ENCODE measurements at places on chromosomes 6 and 20.

DNA sequence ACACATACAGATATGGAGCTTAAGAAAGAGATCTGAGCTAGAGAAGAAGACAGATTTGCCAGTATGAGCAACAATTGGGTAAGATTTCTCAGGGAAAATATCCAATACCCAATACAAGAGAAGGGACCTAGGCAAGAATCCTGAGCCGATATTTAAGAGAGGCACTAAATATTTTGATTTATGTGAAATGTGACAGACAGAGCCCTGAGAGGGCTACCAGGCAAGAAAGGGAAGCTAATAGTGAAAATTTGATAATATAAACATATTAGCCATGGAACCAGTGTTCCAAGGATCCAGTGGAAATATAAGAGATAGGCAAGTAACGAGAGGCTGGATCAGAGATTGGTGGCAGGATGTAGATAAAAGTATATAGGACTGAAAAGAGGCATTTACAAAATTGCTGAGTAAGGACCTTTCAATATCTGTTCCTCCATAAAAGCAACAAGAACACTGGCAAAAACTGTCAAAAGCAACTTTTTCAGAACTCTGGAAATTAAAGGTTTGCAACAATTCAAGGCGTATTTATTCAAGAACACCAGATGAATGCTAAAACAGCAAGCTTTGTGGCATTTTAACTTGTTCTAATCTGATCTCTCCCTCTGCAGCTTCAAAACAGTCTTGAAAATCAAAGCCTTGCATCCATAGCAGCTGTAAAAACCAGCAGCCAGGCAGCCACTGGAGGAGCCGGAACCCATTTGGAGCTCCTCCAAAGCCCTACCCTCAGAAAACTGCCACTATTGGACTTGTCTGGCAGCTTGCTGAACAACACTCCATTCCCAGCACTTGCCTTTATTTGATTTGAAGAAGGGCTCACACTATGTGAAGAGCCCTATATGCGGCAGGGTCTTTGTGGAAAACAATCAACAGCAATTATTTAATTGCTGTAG lies 58.8 kb downstream of the REV3L start:
- no peak for DNase-seq

GRCh38 chr6:116531675-116532570 lies 13.6 kb downstream of the TRAPPC3L start:
- peak; percentile 79 for DNase-seq

DNA sequence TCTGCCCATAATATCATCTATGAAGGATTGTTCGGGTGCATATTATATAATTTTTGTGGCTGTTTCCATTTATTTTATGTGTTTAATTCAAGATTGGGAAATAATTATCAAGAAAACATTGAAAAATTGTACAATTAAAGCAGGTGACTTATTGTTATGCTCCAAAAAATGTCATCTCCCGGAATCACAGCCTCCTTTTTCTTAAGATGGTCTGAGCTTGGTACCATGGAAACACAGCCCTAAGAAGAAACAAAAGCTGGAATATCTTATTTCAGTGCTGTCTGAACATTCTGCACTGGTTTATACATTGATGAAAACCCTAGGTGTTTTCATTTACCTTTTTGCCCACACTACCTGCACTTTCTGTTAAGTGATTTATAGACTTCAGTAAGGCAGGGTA lies 367.2 kb downstream of the ARHGAP18 start:
- DNase-seq: no peak

DNA sequence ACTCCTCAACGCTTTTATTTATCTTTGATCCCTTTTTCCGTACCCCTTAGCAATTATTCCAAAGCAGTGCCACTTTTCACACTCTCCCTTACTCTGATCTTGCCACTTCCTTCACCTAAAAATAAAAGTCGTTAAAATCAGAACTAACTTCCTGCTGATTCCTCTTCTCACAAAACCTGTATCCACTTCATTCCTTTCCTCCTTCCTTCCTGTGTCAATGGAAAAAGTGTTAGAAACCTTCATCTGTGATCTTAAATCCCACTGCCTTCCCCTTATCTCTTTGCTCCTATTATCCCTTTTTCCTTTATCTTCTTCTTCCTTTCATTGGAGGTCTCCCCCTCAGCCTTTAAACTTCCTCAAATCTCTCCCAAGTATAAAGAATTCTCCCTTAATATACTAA lies 49.2 kb downstream of the GOPC start:
- no peak for DNase-seq

GRCh38 chr6:155939253-155939652 lies 483.6 kb upstream of the NOX3 start:
- peak; percentile 40 for DNase-seq

DNA sequence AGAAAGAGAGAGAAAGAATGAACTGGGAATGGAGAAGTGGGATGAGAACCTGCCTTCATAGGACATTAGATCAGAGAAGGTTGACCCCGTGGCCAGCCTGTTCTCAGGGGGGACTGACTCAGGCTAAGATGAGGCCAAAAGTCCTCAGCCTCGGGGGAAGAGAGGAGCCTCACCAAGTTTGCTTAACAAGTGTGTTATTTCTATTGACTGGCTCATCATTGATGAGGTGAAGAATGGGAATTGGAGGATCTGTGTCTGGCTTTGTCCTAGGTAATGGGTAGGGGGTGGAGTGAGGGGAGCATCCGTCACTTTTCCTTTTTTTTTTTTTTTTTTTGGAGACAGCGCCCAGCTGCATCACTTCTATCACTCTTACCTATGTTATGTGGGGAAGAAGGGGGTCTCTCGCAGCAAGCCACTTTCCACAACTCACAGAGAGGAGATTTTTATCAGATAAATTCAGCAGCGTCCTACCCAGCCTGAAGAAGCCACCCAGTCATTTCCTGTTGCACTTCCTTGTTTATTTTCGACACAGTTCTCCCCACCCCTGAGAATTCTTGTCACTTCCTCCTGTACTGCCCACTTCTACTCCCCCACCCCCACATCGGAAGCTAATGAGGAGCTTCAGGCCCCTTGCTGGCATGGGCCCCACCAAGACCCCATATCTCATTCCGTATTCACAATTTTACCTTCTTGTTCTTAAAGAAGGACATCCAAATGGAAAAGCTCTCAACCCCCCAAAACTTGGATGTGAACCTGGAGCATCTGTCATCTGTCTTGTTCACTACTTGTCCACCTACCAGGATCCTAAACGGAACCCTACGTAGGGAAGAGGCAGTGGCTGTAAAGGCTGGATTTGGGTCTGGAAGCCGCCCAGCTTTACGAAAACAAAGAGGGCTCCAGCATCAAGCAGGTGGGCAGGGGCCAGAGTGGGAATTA lies 2.8 kb upstream of the RNASET2 start:
- DNase-seq: no peak

DNA sequence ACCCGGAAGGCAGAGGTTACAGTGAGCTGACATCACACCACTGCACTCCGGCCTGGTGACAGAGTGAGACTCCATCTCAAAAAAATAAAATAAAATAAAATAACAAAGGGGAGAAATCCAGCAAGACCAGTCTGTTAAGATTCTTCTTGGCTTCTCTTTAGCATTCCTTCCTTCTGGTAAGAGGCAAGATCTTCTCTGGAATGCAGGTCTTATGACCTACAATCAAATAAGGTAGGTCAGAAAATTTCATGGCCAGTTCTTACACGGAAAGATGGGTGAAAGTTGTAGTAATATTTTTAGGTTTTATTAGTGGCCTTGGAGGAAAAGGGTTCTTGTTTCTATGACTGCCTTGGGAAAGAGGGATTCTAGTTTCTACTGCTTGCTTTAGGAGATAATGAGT lies 180.9 kb downstream of the FUT9 start:
- DNase-seq: no peak

DNA sequence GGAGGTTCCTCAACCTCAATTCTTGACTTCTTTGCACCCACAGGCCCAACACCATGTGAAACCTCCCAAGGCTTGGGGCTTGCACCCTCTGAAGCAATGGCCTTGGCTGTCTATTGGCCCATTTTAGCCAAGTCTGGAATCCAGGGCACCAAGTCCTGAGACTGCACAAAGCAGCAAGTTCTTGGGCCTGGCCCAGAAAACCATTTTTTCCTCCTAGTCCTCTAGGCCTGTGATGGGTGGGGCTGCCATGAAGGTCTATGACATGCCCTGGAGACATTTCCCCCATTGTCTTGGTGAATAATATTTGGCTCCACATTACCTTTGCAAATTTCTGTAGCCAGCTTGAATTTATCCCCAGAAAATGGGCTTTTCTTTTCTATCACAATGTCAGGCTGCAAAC lies 849.6 kb upstream of the MANEA start:
- no peak for DNase-seq

All from eye (tissue), 1 donor.